ENCODE measurements at places on chromosomes 6 and 20. TPM values are rescaled to one million over a fixed set of nuclear protein-coding genes. Genes with fewer than 3 reads are reported as not detected.

- DNase-seq, result no peak
Measured at GRCh38 chr6:138013959-138014358, 93.3 kb downstream of the PERP start.

DNA sequence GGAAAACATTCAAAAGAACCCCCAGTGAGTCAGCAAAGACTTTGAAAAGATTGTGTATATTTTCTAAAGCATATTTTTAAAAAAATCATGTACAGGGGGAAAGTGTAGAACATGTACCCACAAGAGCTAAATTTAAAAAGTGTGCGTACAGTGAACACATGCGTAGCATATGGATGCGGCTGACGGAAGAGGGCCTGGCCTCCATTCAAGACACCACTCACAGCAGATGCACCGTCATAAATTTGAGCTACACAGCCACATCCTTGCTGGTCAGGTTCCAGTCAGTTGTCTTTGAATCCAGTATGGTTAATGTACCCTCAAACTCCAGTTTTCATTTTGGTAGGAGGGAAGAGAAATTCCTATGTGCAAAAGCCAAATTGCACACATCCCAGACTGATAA is 54.3 kb upstream of the SPACA1 start:
- DNase-seq, result no peak

DNA sequence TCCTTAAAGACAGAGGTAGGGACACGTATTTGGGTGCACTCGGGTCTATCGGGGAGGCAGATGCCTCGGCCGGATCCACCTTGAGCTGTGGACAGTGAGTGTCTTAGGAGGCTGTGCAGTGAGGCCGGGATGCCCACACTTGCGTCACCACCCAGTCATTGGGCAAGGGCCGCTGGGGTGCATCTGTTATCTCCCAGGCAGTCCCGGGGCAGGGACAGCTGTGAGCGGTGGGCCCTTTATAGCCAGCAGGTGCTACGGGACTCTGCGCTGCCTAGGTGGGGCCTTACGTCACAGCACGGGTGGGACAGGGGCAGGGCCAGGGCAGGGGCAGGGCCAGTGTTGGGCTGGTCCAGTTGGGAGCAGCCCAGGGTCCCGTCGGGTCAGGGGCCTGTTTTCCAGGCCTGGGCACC is 689 bp upstream of the COL20A1 start:
- DNase-seq, result no peak

- DNase-seq, result no peak
Measured at GRCh38 chr6:23456396-23456795, 669.6 kb upstream of the NRSN1 start.

The LIN28B gene
- not detected for total RNA-seq

All from vagina (tissue), 2 donors.